Transverse colon (tissue), 4 donors: ENCODE measurements at places on chromosomes 2 and 18.

DNA sequence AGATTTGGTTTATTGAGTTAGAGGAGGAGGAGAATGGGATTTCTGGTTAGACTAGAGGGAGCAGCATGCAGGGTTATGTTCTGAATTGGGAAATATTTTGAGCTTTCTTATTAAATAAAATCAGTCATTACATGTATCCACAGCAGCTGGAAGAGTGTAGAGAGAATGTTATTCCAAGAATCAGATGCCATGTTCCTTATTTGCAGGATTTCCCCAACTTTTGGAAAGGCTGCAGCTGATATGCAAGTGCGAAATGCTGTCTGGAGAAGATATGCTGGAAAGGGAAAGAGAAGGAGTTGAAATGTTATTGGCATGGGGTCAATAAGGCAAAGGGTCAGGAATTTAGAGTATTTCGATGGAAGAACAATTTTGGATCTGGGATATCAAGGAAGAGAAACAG, 255.8 kb downstream of the MTX2 start:
- no peak for DNase-seq

- no peak for DNase-seq
Observed at GRCh38 chr2:128371248-128371630, 52.6 kb upstream of the HS6ST1 start.

DNA sequence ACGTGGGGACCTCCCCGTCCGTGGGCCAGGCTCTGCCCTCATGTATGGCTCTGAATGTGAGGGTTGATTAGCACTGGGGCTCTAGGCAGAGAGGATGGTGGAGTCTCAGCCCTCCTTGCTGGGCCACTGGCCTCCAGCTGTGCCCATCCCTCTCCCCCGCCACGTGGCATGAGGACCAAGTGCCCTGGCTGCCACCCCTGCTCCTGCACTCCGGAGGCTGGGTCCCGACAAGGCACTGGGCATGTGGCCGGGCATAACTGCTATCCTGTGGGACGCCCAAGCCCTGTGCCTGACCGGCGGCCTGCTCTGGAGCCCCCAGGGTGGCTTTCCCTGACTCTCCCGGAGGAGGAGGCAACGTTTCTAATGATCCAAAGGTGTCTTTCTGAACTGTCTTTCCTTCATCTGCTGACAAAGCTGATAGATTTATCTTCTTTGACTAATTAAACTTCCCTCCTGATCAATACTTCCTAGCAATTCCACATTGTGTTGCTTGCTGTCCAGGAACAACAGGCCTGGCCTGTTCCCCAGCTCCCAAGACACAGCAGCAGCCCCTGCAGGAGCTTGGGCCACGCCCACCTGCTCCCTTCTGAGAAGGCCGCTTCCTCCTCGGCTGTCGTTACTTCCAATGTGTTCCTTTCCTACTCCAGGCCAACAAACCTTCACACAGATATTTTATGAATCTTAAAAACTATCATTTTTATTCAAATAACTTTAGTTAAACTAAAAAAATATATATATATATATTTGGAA, 132.0 kb downstream of the SNTG2 start:
- DNase-seq = no peak

DNA sequence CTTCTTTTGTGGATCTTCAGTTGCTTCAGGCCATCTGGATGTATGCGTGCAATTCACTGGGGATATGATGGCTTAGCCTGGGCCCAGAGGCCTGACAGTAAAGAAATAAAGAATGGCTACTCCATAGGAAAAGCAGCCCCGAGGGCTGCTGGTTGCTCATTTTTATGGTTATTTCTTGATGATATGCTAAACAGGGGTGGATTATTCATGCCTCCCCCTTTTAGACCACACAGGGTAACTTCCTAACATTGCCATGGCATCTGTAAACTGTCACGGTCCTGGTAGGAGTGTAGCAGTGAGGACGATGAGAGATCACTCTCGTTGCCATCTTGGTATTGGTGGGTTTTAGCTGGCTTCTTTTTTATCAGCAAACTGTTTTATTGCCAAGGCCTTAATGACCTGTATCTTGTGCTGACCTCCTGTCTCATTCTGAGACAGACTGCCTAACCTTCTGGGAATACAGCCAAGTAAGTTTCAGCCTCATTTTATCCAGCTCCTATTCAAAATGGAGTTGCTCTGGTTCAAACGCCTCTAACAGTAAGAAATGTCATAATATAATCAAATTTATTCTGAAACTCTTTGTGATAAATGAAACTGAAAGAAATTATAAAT, 60.5 kb downstream of the DSEL start:
- DNase-seq = no peak

GRCh38 chr2:201249889-201250288, 10.4 kb upstream of the CASP8 start:
- no peak for DNase-seq

DNA sequence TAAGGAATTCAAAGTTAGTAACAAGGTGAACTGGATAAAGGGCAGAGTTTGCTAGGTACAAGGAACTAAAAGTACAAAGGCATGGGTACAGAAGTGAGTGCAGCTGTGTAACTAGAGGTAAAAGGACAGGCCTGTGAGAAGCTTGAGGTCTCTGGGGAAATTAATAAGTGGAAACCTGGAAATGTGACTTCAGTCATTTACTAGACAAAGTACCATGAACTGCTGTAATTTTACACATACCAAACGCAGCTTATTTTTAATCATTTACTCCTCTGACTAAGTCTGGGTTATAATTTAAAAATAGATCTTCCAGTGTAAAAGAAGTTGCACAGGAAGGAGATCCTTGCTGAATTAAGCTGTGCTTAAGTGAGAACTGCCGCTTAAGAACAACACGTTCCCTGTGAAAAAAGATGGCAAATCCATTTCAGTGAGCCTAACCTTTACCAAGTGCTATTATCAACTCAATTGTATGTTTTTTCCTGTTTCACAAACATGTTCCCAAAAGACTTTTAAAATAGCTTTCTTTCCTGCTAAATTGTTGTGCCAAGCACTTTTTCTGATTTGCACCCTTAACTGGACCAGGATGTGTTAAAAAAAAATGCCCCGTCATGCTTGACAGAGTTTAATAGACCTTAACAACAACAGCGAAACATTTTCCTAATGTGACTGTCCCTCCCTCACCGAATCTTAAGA, 44.3 kb downstream of the CALCRL start:
- no peak for DNase-seq

DNA sequence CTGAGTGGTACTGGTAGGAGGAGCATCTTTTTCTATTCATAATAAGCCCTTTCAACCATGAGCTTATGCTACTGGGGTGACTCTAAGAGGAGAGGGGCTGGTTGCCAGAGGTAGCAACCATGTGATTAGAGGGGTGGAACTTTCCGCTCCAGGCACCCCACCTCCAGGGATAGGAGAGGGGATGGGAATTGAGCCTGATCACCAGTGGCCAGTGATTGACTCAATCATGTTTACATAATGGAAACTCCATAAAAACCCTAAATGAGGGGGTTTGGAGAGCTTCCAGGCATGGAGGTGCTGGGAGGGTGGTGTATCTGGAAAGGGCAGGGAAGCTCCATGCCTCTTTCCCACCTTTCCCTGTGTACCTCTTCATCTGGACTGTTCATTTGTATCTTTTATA, 46.6 kb upstream of the RHOB start:
- DNase-seq = no peak

GRCh38 chr18:52008736-52009135, 331.3 kb upstream of the DCC start:
- no peak for DNase-seq

DNA sequence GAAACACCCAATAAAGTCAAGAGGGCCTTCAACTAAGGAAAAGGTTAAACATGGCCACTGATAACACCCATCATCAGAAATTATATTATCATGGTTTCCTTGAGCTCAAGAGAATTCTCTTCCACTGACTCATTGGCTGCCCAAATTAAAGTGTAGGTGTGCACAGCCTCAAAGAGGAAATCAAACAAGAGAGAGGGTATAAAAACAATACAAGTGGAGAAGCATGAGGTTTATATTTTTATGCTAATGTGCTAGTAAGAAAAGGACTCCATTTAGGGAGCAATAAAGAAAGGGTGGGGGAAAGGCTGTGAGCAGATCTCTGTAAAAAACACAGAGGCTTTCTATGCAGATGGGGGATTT, 168.8 kb upstream of the VRK2 start:
- DNase-seq = no peak

GRCh38 chr2:173658946-173659371, 304.3 kb downstream of the CDCA7 start:
- DNase-seq = no peak

DNA sequence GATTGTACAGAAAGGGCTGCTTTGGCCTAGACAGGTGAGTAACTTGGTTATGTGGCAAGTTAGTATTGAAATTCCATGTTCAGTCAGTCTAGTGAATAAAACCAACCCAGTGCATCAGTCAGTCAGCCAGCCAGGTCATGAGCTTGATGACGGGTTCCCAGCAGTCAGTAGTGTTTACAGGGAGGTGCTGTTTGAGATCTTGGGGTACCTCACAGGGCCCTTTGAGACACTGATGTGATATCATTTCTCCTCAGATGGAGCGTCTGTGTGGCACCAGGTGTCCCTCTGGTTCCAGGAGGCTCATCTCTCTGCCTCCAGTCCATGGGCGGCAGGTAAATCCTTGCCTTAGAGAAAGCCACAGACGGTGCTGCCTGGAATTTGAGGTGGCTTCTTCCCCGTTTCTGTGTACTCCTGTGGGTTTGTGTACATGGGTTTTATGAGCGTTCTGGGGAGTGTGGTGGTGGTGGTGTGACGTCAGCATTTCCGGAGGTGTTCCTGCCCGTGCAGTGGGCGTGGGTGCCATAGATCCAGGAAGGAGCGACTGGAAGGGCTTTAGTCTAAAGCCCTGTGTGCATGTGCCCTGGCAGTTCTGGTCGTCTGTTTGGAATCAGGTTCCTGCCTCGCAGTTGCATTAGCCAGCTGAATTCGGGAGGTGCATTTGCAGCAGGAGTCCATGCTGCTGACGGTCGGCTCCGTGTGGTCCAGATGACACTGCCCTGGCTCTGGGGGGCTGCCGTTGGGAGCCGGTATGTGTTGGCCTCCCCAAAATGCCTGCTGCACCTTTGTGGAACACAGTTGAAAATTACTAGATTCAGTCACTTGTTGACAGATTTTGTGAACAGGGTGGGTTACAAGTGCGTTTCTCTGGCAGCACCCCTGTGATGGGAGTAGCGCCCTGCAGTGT, 2.1 kb downstream of the CTDP1 start:
- DNase-seq = peak; percentile 87

DNA sequence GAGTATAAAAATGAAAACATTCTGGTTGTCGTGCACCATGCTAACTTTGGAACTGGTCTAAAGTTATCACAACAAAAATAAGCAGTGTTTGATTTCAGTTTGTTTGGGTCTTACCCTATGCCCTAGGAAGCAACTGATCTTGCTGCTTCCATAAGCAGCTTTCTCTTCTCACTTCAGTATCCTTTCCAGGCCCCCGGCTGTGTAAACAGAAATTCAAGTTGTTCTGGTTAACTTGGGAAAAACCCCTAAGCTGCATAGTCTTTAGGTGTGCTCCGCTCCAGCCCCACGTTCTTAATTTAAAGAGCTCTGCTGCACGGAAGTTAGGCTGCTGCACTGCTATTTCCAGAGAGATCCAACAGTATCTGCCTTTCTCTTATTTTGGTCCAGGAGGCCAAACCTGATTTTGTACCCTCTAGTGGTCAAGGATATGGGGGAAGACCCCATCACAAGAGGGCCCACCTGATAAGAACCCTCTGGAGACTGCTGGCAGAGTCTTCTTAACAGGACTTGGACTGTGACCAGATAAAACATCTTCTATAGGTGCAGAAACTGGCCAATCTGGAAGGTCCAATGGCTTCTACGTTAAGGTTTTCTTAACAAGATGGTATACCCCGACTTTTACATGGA, 69.1 kb downstream of the FEZ2 start:
- no peak for DNase-seq

DNA sequence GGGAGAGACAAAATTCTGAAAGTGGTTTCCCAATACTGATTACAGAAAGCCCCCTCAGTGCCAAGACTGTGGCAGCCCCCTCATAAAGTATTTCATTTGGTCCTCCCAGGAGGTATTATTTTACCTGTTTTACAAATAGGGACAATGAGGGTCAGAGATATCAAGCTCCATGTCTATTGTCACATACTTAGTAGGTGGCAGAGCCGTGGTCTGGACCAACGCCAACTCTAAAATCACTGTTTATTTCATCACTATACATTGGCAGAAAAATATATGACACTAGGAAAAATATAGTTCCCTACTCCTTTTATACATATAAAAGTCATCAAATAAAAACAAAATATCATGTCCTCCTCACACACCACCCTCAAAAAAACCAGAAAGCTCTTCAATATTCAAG, 68.6 kb downstream of the DHRS9 start:
- no peak for DNase-seq

- no peak for DNase-seq
Observed at GRCh38 chr2:182647499-182647787, 68.6 kb upstream of the DNAJC10 start.

DNA sequence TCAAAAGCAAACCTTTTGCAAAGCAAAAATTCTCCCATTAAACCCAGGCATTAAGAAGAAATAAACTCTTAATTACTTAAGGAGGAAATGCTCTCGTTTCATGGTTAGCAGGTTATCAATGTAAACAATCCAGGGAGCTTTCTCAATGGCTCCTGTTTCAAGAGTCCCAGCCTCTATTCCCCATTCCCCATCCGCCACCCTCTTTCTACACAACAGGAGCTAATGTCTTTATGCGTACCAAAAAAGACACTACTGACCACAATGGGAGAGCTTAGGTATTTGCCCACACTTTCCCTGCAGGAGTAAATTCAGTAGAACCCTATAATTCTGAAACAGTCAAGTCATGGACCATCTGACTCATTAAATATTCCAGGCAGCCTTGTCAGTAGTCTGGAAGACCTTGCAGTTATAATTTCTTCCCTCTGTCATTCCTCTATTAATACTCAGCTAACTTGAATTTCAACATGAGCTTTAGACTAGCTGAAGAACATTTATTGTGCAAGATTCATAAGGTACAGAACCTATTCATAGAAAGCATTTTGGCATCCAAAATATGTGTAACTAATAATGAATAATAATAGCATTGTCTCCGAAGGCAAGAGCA, 48.6 kb downstream of the SLC8A1 start:
- DNase-seq = no peak

GRCh38 chr2:73034661-73035375, 36.7 kb downstream of the SFXN5 start:
- DNase-seq = no peak

GRCh38 chr2:25735835-25736234, 62.5 kb upstream of the DTNB start:
- DNase-seq = no peak

DNA sequence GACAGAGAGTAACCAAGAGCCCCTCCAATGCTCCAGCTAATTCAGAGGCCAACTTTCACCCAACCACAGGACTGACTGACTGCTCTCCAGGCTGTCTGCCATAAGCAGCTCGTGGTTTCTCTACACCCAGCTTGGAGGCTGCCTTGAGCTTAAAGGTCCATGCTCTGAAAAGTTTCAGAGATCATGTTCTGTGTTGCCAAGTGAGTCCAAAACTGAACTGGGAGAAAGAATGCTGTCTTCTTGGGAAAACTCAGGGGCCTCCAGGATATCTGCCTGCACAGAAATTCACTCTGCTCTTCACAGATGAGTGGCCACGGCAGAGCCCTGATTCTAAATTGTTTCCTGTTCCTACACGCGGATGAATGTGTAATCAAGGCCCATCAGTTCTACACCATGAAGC, 51.1 kb downstream of the LPIN2 start:
- DNase-seq = no peak
